ENCODE measurements at places on chromosomes 11 and 22.

- no peak for DNase-seq
Observed at GRCh38 chr22:32005453-32005852, 37.6 kb upstream of the SLC5A1 start.

DNA sequence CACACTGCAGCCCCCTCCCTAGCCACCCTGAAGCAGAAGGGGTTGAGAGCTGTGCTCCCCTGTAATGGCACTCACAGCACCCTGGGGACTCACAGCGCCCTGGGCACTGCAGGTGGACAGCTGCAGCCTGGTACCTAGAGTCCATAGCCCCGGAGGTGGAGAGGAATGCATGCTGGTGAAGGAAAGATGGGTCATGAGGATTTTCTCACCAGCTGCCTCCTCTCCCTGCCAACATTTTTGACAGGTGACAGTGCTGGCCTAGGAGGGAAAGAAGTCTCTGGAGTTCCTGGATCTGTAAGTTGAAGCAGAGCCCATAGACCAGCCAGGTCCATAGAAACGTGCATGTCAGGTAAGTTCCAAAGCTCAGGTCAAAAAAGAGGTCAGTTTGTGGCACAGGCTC is 330.5 kb downstream of the TENM4 start:
- DNase-seq: no peak

- no peak for DNase-seq
Observed at GRCh38 chr11:70371241-70371640, 27.1 kb upstream of the CTTN start.

DNA sequence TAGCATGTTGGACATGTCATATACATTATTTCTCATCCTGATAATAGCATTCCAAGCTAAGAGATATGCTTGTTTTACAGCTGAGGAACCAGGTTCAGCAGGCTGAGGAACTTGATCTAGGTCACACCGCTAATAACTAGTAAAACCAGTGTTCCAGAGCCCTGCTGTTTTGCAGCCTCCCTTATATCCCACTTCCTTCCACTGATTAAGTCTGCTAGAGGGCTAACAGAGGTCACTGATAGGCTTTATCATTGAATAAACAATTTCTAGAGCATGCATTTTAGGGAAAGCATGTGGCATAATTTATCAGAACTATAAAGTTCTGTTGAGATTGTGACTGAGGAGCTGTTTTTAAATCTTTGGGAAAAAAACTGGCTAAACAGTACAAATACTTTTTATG is 54.0 kb downstream of the UVRAG start:
- no peak for DNase-seq

- DNase-seq: no peak
Observed at GRCh38 chr11:20041499-20041898, 118.8 kb downstream of the DBX1 start.

GRCh38 chr22:29985912-29986311 is 94.4 kb upstream of the HORMAD2 start:
- no peak for DNase-seq

Measured in GM20000 (cell line).